ENCODE measurements at places on chromosomes 3 and 15.

GRCh38 chr15:79213650-79214049 lies 68.9 kb upstream of the ANKRD34C start:
- DNase-seq, result no peak

GRCh38 chr3:100073714-100074307 lies 40.5 kb downstream of the FILIP1L start:
- DNase-seq, result no peak

GRCh38 chr15:70857562-70858285 lies 3.8 kb upstream of the LARP6 start:
- no peak for DNase-seq

- DNase-seq, result no peak
Measured at GRCh38 chr15:34514251-34514670, 69.2 kb downstream of the GOLGA8B start.

GRCh38 chr3:27471923-27472550 lies 12.1 kb downstream of the SLC4A7 start:
- DNase-seq, result no peak

DNA sequence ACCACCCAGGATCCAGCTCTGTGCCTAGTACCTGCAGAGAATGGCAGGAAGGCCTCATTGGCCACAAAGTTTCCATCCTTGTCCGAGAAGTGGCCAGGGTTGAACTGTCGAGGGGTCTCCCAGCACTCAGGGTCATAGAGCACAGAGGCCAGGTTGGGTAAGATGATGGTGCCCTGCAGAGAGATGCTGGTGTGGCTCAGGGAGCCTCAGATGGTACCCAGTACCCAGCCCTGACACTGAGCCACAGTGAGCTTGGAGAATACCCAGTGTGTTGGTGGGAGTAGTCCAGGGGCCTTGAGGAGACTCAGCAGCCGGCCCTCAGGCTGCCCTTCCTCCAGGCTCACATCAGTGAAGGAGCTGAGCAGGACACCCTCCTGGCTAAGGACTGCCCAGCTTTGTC lies 11.5 kb upstream of the PARL start:
- no peak for DNase-seq

DNA sequence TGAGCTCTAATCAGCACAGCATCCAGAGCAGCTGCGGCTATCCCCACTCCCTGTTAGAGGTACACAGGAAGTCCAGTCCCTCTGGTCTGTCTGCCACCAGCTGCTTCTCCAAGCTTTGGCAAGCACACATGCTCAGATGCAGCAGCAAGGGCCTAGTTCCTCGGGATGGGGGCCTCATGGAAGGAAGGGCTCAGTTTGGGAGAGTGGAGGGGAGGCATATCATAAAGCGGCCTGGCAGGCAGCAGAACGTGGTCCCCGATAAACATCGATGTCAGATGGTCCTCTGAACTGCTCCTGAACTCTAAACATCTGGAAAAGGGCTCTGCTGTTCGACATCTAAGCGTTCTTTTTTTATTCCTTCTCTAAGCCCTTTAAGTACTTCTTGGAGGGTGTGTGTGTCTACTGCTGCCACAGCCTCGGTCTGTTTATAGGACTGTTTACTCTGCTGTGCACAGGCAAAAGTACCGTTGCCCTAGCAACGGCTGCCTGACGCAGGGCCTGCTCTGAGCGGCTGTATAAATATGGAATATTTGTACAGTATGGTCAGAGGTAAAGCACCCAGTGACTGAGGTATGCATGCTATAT lies 74.6 kb downstream of the PRICKLE2 start:
- peak; percentile 72 for DNase-seq

GRCh38 chr3:48289659-48290058 lies 43.8 kb downstream of the SPINK8 start:
- no peak for DNase-seq

DNA sequence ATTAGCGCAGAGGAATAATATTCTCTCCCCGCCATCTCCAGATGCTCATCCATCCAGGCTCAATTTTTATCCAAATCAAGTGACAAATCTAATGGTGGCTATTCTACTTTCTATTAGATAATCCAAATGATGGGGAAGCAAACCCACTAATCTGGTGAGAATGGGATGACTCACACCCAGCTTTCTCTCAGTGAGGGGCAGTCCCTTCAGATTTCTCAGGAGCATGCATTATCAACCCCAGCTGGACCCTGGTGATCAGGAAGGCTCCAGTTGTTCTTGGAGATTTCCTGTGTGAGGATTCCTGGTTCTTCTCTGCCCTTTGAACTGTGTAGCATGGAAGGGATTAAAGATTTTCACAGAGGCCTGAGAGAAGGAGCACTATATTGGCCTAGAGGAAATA lies 358.0 kb downstream of the WDR72 start:
- DNase-seq, result no peak

GRCh38 chr15:38010395-38010794 lies 76.0 kb downstream of the TMCO5A start:
- DNase-seq, result no peak

GRCh38 chr15:39685999-39686613 lies 96.5 kb downstream of the FSIP1 start:
- no peak for DNase-seq

GRCh38 chr3:156792945-156793344 lies 33.2 kb upstream of the LEKR1 start:
- no peak for DNase-seq

- peak; percentile 23 for DNase-seq
Measured at GRCh38 chr3:39378088-39378487, 5.1 kb upstream of the SLC25A38 start.

DNA sequence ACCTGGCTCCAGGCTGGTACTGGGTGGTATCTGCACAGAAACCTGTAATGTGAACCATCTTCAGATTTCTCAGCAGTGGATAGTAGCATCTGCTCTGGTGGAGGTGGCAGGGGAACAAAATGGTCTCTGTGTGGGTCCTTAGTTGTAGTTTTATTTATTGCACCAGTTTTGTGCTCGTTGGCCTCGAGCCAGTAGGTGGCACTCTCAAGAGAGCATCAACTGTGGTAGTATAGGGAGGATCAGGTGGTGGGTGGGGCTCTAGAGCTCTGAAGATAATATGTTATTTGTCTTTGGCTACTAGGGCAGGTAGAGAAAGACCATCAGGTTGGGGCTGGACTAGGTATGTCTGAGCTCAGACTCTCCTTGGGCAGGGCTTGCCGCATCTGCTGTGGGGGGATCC lies 254.0 kb upstream of the GPR149 start:
- no peak for DNase-seq

DNA sequence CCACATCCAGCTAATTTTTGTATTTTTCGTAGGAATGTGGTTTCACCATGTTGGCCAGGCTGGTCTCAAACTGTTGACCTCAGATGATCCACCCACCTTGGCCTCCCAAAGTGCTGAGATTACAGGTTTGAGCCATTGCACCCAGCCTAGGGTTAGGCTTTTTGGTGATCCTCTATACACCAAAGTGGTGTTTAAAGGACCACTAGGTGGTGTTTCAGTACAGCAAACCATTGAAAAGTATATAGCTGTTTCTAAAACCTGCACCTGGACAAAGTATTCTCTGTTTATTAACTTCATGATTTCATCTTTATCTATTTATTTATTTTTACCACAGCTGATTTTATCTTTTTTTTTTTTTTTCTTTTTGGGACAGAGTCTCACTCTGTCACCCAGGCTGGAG lies 68.4 kb downstream of the MINDY2 start:
- no peak for DNase-seq

DNA sequence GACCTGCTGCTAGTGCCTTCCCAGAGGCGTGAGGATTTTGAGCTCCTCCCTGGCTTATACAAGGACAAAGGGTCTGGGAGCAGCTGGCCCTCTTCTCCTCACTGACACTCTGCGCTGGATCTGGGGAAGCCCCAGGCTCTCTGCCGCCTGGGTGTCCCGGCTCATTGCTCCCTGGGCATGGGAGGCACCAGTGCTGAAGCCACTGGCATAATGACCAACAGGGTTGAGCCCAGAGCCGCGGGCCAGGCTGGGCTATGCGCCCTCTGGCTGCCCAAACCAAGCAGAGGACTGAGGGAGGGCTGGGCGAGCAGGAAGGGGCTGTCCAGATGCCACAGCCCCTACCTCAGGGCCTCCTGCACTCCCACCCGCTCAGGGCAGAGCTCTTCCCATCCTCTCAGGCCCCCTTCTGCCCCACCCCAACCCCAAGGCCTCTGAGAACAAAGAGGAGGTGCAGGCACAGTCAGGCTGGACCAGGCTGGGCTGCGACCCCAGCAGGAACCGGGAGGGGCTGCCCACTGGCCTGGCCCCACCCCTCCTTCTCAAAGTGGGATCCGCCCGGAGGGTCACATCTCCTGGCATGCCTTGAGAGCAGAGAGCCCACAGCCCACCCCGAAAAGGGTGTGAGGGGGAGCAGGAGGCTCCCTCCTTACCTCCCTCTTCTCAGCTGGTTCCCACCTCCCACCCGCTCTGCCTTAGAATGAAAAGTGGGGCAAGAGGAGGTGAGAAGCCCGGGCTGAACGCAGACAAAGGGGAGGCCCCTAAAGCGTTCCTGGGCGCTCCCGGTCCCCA lies 1.6 kb downstream of the LINGO1 start:
- no peak for DNase-seq

GRCh38 chr3:65979731-65980130 lies 59.0 kb downstream of the MAGI1 start:
- no peak for DNase-seq

DNA sequence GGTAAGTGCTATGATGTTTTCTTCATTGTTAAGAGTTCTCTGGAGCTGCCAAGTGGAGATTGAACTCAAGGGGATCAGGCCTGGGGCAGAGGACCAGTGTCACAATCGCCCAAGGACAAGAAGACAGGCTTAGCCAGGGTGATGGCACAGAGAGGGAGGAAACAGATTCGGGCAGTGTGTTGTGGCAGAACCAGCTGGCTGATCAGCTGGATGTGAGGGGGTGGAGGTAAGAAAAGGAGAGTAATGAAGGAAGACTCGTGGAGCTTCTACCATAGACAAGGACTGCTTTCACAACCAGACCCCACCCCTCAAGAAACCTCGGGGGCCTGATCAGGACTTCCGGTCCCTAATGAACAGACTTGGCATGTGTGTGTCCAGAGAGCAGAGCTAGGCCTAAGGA lies 60.9 kb upstream of the LINGO1 start:
- DNase-seq, result no peak
